ENCODE measurements at places on chromosomes 5 and 9.

- no peak for DNase-seq
Measured at GRCh38 chr5:68331192-68332079, 115.9 kb downstream of the PIK3R1 start.

- DNase-seq: no peak
Measured at GRCh38 chr9:98021306-98022040, 35.1 kb upstream of the NANS start.

GRCh38 chr9:2059274-2059929 lies 44.3 kb downstream of the SMARCA2 start:
- DNase-seq: no peak

- DNase-seq: no peak
Measured at GRCh38 chr5:66242050-66242715, 98.1 kb downstream of the SREK1 start.

DNA sequence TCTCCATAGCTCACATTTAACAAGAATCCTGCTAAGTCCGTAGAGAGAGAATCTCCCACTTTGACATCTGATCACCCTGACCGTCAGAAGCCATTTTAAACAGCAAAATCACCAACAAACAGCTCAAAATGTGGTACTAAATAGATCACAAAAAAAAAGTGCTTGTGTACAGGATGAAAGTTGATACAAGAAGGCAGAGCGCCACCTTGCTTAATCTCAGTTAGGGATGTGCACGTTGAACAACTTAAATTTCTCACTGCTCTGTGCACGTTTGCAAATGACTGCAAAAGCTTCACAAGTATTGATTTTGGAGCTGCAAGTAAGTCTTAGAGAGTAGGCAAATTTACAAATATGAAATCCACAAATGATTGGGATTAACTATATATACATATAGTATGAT lies 63.1 kb upstream of the NREP start:
- DNase-seq: no peak

DNA sequence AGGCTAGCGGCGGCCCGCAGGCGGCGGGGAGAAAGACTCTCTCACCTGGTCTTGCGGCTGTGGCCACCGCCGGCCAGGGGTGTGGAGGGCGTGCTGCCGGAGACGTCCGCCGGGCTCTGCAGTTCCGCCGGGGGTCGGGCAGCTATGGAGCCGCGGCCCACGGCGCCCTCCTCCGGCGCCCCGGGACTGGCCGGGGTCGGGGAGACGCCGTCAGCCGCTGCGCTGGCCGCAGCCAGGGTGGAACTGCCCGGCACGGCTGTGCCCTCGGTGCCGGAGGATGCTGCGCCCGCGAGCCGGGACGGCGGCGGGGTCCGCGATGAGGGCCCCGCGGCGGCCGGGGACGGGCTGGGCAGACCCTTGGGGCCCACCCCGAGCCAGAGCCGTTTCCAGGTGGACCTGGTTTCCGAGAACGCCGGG lies 253 bp downstream of the SLC12A2 start:
- DNase-seq: no peak

DNA sequence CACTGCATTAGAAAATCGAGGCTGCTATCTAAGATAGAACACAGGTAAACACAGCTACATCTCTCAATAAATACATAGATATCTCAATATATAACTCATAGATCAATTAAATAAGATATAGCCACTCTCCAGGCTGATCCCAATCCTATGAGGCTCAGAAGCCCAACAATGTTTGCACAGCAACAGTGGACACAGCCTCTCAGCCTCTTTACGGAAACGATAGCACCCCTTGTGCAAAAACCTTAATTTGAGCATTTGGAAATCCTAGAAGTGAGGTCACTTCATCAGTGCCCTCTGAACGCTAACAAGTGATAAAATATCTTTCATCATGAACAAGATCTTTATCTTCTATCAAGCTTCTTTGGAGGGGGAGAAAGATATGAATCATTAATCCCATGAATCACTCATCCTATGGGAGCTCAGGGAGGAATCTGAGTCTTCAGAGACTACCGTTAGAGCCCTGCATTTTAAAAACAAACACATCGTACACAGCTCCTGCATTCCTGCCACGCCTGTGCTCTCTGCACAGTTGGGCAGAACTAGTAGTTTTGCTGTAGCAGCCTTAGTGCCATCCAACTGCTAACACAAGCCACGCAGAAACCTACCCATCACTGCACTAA lies 71.4 kb downstream of the MED27 start:
- no peak for DNase-seq

Measured in CD8-positive, alpha-beta T cell (primary cell).